ENCODE measurements at places on chromosomes 4 and X.

DNA sequence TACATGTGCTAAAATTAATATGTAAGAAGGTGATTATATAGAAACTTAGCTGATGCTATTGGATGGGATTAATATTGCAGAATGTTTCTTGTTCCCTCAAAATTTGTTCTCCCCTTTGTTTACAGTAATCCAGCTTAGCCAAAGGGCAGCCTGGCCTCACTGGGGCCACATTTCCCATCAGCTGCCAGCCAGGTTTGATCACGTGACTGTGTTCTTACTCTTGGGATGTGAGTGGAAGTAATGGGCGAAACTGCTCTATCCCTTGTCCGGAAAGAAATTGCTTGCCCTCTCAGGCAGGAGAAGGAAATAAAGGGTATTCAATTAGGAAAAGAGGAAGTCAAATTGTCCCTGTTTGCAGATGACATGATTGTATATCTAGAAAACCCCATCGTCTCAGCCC lies 44.1 kb upstream of the FAT1 start:
- H3K27ac ChIP-seq, result no peak overlapping the region
- no peaks in the 10 kb centered on the region for H3K27me3 ChIP-seq
- H3K36me3 ChIP-seq, result no peaks in the 10 kb centered on the region
- H3K4me3 ChIP-seq, result no peak overlapping the region

DNA sequence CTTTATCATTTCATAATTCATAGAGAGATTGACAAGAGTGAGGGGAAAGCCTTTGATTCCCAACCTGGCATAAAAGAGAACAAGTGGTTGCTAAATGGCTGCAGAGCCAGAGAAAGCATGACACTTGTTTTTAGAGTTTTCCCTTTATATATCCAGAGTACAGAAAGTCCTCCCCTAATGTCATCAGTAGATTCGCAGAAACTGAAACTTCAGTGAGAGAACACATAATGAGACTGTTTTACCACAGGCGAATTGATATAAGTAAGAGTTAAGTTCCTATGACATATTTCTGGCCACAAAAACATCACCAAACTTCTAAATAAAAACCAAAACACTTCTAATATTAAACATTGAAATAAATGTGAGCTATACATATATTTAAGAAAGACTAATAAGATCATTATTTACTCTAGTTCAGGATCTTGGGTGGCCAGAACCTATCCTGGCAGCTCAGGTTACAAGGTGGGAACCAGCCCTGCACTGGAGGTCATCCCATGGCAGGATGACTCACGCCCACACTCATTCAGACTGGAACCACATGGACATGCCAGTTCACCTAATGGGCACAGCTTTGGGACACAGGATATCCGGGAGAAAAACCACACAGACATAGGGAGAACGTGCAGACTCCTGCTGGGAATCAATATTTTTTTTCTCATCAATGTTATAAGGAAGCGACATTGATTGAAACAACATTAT lies 35.5 kb downstream of the NWD2 start:
- H3K27me3 ChIP-seq, result no peaks in the 10 kb centered on the region
- no peak overlapping the region for H3K4me3 ChIP-seq
- H3K4me1 ChIP-seq, result no peaks in the 10 kb centered on the region
- no peak overlapping the region for H3K27ac ChIP-seq
- no peak for DNase-seq

- H3K27me3 ChIP-seq, result no peaks in the 10 kb centered on the region
- H3K27ac ChIP-seq, result no peak overlapping the region
- no peak overlapping the region for H3K4me3 ChIP-seq
- H3K36me3 ChIP-seq, result no peaks in the 10 kb centered on the region
These were observed 33.3 kb upstream of the SLC2A9 start for GRCh38 chr4:10054571-10055041.

DNA sequence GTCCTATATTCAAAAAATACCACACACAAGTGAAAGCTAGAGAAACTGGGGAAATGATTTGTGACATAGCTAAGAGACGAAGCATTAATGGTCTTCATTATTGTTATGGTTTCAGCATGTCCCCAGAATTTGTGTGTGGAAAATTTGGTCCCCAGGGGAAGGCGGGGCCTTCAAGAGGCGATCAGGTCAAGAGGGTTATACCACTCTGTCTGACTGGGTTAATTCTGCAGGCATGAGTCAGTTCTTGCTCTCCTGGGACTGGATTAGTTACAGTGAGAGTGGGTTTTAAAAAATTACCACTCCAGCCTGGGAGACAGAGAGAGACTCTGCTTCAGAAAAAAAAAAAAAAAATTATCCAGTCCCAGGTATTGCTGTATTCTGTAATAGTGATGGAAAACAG lies 2.1 kb upstream of the MTNR1A start:
- H3K4me1 ChIP-seq, result no peaks in the 10 kb centered on the region
- no peaks in the 10 kb centered on the region for H3K36me3 ChIP-seq
- DNase-seq, result no peak
- H3K27ac ChIP-seq, result no peak overlapping the region
- H3K4me3 ChIP-seq, result no peak overlapping the region
- no peaks in the 10 kb centered on the region for H3K27me3 ChIP-seq

DNA sequence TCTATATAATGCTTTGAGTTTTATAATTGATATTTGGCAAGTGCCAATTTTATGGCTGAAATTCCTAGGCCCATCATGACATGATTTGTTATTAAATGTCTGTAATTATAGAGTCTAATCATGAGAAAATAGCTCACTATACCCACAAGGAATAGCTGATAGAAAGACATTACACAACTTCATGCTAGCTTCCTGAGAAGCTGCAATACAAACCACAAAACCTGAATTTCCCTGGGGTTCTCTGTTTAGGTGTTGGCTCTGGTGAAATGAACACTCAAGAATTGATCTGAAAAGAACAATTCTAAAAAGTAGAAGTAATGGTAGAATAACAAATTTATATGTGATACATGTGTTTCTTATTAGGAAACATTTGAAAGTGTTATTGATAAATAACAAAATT lies 169.6 kb downstream of the GASK1B start:
- DNase-seq, result no peak
- H3K27ac ChIP-seq, result no peak overlapping the region
- no peaks in the 10 kb centered on the region for H3K36me3 ChIP-seq
- H3K27me3 ChIP-seq, result no peaks in the 10 kb centered on the region
- peaks cover 30% of the 10 kb centered on the region for H3K4me1 ChIP-seq

DNA sequence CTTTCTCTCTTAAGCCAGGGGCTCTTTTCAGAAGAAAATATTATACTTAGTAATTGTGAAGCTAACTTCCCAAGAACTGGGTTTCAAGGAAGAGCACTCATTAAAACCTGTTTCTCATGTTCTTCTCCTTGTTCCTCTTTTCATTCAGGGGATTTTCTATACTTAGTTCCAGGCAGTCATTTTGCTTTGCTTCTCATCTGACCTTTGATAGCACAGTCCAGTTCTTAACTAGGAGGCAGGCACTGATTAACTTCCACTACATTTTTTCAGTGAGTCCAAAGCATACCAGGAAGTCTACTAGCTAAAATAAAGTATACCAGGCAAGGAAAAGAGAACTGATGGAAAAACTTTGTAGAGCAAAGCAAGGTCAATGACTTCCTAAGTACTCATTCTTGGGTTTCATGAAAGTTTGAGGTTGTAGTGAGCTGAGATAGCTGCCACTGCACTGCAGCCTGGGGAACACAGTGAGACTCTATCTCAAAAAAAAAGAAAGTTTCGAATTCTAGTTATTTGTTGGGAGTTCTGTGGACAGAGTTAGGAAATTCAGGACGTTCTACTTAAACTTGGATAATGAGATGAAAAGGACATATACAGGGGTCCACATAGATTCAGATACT lies 190.1 kb upstream of the HS3ST1 start:
- H3K27me3 ChIP-seq, result no peaks in the 10 kb centered on the region
- H3K4me3 ChIP-seq, result no peak overlapping the region

DNA sequence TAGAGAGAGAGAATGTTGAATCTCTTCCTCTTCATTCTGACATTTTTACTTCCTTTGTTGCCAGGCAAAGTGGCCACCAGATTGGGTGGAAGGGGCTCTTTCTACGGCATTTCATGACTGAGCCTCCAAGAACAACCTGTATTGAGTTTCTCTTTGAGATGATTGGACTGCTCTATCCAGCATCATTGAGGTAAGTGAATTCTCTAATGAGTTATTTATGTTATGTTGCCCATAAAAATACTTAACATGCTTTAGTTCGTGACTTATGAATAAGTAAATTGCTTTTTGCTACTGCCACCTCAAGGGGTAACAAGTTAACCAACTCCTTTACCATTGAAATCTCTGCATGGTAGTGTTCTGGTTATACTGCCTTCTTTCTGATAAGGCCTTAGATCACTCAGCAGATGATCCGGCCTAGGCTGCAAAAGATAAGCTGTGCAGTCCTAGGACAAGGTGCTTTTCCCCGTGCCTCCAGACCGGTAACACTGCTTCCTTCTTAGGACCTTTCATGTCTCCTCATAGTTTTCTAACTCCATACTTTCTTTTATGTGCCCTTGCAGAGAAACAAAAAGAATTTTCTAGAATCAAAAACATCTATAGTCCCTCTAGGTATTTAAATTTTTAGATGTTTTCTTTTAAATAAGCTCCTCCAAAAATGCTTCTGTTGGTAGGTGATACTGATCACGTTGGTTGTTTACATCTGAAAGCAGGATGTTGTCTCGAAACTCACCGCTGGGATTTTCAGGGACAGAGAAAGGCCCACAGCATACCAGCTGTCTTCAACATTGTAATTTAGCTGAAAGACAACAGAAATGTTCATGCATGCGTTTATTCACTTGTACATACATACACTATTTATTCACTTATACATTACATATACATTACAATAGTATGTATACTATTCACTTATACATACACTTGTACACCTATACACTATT lies 157.1 kb upstream of the RBPJ start:
- no peak overlapping the region for H3K27ac ChIP-seq
- no peak for DNase-seq
- H3K36me3 ChIP-seq, result no peaks in the 10 kb centered on the region
- no peaks in the 10 kb centered on the region for H3K4me1 ChIP-seq

- no peaks in the 10 kb centered on the region for H3K27me3 ChIP-seq
- no peak overlapping the region for H3K27ac ChIP-seq
- H3K36me3 ChIP-seq, result no peaks in the 10 kb centered on the region
- H3K4me3 ChIP-seq, result no peak overlapping the region
- no peak for DNase-seq
- no peaks in the 10 kb centered on the region for H3K4me1 ChIP-seq
These were observed 88.4 kb upstream of the CLNK start for GRCh38 chr4:10773010-10773409.

DNA sequence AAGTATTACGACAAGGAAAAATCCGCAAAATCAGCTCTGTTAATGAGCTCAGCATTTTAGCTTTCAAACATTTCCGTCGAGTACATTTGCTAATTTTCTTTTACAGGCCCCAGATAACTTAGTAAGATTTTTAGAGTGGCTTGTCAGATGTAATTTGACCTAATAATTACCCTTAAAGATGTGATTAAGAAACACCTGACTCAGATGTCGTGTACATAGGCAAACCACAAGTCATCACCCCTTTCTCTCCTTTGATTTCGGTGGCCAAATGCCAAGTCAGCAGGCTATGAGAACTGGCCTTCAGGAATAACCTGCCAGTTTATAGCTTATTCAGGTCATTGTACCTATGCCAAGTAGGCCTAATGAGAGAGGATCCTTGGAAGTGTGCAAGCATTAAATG lies 369.6 kb downstream of the PCDH7 start:
- H3K27me3 ChIP-seq, result no peaks in the 10 kb centered on the region
- H3K27ac ChIP-seq, result peak overlapping the region; percentile 76
- H3K36me3 ChIP-seq, result no peaks in the 10 kb centered on the region
- DNase-seq, result peak; percentile 80
- no peak overlapping the region for H3K4me3 ChIP-seq

DNA sequence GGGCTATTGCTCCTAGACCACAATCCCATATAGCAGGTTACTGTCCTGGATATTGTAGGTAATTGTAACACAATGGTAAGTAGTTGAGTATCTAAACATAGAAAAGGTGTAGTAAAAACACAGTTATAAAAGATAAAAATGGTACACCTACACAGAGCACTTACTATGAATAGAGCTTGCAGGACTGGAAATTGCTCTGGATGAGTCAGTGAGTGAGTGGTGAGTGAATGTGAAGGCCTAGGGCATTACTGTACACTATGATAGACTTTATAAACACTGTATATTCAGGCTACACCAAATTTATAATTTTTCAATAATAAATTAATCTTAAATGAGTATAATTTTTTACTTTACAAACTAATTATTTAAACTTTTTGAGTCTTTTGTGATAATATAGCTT lies 425.7 kb downstream of the PABPC4L start:
- no peak overlapping the region for H3K27ac ChIP-seq
- no peak overlapping the region for H3K4me3 ChIP-seq
- H3K27me3 ChIP-seq, result no peaks in the 10 kb centered on the region
- H3K4me1 ChIP-seq, result no peaks in the 10 kb centered on the region
- no peak for DNase-seq

DNA sequence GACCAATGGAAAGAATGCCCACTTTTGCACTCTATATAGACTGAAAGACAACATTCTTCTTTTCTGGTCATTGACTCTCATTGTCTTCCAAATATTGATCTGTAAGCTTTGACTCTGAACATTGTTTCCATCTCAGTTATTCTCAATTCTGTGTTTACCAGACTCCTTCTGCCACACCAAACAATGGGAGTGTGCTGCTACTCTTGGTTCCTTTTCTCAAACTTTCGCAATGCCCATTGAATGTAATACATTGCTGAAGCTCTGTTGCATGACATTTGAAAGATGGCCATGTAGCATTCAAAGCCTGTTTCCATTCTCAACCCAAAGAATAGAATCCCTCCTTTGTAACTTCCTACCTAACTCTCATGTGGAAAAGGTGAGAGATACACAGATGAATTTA lies 136.2 kb downstream of the BTC start:
- no peak overlapping the region for H3K27ac ChIP-seq
- peaks cover 9% of the 10 kb centered on the region for H3K4me1 ChIP-seq
- H3K36me3 ChIP-seq, result no peaks in the 10 kb centered on the region
- H3K27me3 ChIP-seq, result no peaks in the 10 kb centered on the region
- no peak for DNase-seq

DNA sequence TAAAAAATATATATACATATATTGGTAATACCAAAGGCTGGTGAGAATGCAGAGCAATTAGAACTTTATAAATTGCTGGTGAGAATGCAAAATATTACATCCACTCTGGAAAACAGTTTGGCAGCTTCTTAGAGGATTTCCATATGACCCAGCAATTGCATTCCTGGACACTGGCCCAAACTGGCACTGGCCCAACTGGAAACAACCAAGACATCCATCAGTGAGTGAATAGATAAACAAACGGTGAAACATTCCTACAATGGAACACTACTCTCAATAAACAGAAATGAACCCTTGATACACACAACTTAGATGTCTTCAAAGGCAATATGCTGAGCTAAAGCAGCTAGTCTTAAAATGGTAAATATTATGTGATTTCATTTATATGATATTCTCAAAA lies 524.2 kb downstream of the IQCM start:
- DNase-seq, result peak; percentile 13
- no peak overlapping the region for H3K27ac ChIP-seq
- no peaks in the 10 kb centered on the region for H3K36me3 ChIP-seq
- H3K4me3 ChIP-seq, result no peak overlapping the region

- no peak overlapping the region for H3K4me3 ChIP-seq
- no peak overlapping the region for H3K27ac ChIP-seq
- no peaks in the 10 kb centered on the region for H3K27me3 ChIP-seq
- DNase-seq, result peak; percentile 41
- no peaks in the 10 kb centered on the region for H3K36me3 ChIP-seq
These were observed 151.7 kb upstream of the RPS6KA6 start for GRCh38 chrX:84339507-84340364.

- peaks cover 14% of the 10 kb centered on the region for H3K4me1 ChIP-seq
- peak overlapping the region; percentile 2 for H3K4me3 ChIP-seq
- DNase-seq, result peak; percentile 38
- no peak overlapping the region for H3K27ac ChIP-seq
- no peaks in the 10 kb centered on the region for H3K36me3 ChIP-seq
- H3K27me3 ChIP-seq, result peaks cover 11% of the 10 kb centered on the region
These were observed 1.2 kb downstream of the GABRB1 start for GRCh38 chr4:47032405-47033106.
